Ammon's horn (tissue), 1 donor: ENCODE measurements at places on chromosomes 11 and 22.

DNA sequence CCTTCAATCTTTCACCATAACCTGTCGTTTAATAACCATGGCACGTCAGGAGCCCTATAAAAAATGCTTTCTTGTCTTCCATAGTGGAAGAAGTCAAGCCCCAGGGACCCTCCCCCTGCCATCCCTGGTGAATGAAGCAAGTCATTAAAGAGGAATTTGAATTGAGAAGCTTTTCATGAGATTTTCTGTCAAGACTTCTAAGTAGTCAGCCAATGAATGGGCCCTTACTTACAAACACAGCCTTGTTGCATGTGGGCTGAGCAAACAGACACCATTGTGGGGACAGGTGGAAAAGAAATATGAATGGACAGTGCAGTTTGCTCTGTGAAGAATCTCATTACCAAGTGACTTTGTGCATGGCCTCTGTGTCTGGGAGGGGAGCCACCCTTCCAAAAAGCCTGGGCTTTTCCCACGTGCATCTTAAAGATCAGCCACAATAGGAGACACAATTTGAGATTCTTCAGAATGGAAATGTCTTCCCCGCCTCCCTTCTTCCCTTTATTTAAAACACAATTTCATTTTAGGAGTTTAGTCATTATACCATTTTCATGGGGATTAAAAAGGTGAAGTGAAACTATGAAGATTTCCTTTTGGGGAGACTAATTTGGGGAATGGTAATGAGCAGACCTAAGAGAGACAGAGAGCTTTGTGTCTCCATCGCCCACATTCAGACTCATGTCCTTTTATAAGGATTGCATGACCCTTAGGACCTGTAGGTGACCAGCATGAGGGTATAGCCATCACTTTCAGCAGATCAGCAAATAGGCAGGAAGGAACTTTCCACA, 152.0 kb downstream of the LRRC4C start:
- DNase-seq, result peak; percentile 22

GRCh38 chr22:36022697-36023096, 5.9 kb downstream of the RBFOX2 start:
- no peak for DNase-seq

GRCh38 chr11:44030996-44031395, 16.8 kb upstream of the ACCSL start:
- DNase-seq, result no peak

- no peak for DNase-seq
Observed at GRCh38 chr22:45572444-45572843, 69.8 kb downstream of the FBLN1 start.

DNA sequence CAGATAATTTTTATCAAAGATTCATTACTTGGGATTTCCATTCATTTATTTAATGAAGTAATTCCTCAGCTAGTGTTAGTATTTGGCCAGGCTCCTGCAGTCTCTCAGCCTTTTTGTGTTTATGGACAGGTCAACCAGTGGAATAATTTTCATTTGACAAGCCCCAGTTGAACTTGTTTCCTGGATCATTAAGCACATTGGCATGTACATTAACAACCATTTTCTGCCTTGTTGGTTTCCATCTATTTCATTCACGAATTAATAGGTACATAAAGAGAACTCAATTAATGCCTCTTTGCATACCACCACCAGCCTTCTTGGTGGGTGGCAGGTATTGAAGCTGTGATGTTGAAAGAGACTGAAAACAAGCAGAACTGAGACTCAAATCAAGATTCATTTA, 745.2 kb downstream of the KCNA4 start:
- no peak for DNase-seq

- no peak for DNase-seq
Observed at GRCh38 chr11:125514336-125515101, 18.5 kb upstream of the FEZ1 start.

GRCh38 chr11:75154646-75155569, 4.0 kb downstream of the SLCO2B1 start:
- no peak for DNase-seq

DNA sequence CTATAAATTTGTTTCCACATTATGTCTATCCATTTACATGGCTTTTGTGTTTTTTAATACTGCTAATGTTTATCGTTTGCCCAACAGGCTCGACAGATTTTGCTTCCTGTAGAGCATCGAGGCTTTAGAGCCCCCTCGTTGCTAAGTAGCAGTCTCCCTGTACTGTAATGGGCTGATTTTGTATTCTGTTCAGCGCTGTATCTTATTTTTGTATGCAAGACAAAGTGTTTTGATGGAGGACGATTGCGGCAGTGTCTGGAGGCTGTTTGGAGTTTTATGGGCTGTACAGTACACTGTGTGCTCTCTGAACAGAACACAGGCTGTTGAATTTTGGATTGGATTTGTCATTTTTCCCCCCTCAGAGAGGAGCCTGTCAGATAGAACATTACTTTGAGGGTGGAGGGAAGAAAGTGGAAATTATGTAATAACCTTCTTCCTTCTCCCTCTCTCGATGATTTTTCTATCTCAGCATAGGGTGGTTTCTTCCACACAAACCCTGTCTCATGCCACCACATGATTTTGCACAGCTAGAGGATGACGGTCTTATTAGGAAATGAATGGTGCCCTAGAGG, 104.4 kb downstream of the ZBTB16 start:
- DNase-seq, result peak; percentile 85
